Large intestine (tissue), 12 donors: ENCODE measurements at places on chromosomes 3 and 15. TPM values are rescaled to one million over a fixed set of nuclear protein-coding genes. Genes with fewer than 3 reads are reported as not detected.

- no peak for DNase-seq
- no peaks in the 10 kb centered on the region for H3K4me1 ChIP-seq
- no peaks in the 10 kb centered on the region for H3K36me3 ChIP-seq
- H3K27me3 ChIP-seq = no peaks in the 10 kb centered on the region
- no peak overlapping the region for H3K4me3 ChIP-seq
Measured at GRCh38 chr15:57031082-57031481, 112.6 kb downstream of the TCF12 start.

- H3K27me3 ChIP-seq = no peaks in the 10 kb centered on the region
- no peak for DNase-seq
- H3K36me3 ChIP-seq = no peaks in the 10 kb centered on the region
- H3K4me1 ChIP-seq = no peaks in the 10 kb centered on the region
- no peak overlapping the region for H3K4me3 ChIP-seq
- no peak overlapping the region for H3K27ac ChIP-seq
Measured at GRCh38 chr3:23246651-23247050, 43.5 kb downstream of the UBE2E2 start.

DNA sequence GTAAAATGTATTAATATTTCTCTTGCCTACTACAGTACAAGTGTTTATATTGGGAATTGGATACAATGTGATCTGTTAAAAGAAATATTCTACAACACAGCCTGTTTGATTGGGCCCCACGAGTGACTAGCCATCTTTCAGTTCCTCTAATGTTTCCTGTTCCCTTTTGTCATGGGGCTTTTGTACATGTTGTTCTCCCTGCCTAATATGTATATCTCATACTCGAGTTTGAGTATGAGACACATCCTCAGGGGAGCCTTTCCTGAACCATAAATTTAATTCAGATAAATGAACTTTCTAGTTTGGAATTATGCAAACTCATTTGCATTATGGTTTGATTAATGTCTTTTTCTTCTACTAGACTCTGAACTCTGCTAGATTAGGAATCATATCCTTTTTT lies 65.5 kb downstream of the MEF2A start:
- no peaks in the 10 kb centered on the region for H3K4me1 ChIP-seq
- no peak for DNase-seq
- H3K4me3 ChIP-seq = no peak overlapping the region
- peaks cover 12% of the 10 kb centered on the region for H3K36me3 ChIP-seq

DNA sequence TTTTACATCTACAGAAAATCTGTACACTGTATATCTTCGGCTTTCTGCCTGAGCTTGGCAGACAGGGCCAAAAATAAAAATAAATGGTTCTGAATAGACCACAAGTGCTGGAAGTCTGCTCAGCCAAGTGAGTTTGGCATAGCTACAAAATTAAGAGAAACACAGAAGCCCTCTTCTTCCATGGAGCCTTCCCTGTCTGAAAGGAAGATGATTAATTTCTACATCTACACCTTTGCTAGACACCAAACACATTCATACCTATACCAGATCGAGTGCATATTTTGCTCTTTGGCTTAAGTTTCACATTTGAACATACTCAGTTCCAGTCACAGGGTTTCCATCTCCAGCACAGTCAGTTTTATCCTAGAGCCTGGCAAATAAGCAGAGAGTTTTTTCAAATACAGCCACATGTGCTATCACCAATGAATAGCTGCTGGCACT lies 224.6 kb downstream of the GREM1 start:
- no peak overlapping the region for H3K27ac ChIP-seq
- H3K4me1 ChIP-seq = no peaks in the 10 kb centered on the region
- no peak for DNase-seq
- H3K4me3 ChIP-seq = no peak overlapping the region

- H3K27me3 ChIP-seq = no peaks in the 10 kb centered on the region
- no peaks in the 10 kb centered on the region for H3K36me3 ChIP-seq
- DNase-seq = no peak
- H3K4me1 ChIP-seq = no peaks in the 10 kb centered on the region
Measured at GRCh38 chr15:67980773-67981685, 73.1 kb upstream of the PIAS1 start.

DNA sequence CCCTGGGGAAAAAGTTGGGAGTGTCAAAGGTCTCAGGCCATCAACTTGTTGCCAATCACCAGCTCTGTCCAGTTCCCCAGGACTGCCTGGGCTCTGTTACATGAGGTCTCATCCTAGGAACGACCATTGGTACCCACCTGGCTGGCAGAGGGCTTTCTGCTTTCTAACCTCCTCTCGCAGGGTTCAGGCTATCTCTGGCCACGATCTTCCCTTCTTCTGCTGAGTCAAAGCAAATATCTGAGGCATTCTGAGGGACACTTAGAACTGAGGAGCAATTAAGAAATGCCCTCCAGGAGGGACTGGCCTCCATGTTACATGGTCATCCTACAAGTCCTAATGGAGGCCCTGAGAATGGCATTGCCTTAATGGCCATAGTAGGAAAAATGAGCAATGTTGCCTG lies 77.4 kb downstream of the TGFBR2 start:
- DNase-seq = no peak
- no peak overlapping the region for H3K4me3 ChIP-seq
- no peak overlapping the region for H3K27ac ChIP-seq
- peaks cover 9% of the 10 kb centered on the region for H3K4me1 ChIP-seq
- no peaks in the 10 kb centered on the region for H3K27me3 ChIP-seq

The CPLX3 gene
- not detected for polyA plus RNA-seq
